ENCODE measurements at places on chromosomes 2 and 18. TPM values are rescaled to one million over a fixed set of nuclear protein-coding genes. Genes with fewer than 3 reads are reported as not detected.

DNA sequence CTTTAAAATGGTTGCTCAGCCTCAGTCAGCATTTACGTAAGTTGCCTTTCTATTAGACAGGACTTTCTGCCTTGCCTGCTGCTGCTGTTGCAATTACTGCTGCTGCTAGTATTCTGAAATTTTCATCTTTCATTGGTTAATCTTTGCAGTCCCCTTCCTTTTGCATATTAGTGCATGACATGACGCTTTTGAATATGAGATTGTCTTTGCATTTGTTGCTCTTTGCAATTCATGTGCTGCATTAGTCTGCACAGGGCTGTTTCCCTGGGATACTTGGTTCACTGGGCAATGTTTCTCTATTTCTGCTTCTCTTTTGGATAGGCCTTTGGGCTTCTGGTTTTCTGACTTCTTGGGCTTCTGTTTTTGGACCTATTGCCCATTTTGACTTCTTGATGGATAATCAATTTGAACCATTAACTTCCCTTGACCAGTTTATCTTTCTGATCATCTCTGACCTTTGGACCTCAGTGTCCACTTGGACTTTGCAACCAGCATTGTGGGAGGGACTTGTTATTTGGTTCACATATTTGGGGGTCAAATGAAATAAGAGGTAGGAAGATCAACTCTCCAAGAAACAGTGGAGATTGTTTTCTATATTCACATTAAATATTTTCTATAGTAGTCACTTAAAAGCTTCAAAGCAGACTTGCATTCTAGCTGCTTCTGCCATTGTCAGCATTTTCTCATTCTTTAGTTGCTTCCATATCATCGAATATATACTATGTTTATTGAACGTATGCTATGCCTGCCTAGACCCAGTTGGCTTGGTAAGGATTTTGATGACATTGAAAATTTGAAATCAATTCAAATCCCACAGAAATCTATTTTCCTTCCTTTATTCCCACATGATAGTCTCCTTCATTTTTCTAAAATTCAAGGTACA, 12.5 kb upstream of the BUB1 start:
- DNase-seq, result no peak

The CFAP210 gene
- total RNA-seq, result not detected

The TNFRSF11A gene
- 0.42 TPM for total RNA-seq

- DNase-seq, result no peak
Observed at GRCh38 chr18:78978349-78979055, 1.1 kb upstream of the SALL3 start.

The FIGN gene
- total RNA-seq, result 1.8 TPM

The LIMS4 gene
- 4.9 TPM for total RNA-seq

GRCh38 chr18:78582898-78583738, 396.5 kb upstream of the SALL3 start:
- no peak for DNase-seq

The NYAP2 gene
- not detected for total RNA-seq

DNA sequence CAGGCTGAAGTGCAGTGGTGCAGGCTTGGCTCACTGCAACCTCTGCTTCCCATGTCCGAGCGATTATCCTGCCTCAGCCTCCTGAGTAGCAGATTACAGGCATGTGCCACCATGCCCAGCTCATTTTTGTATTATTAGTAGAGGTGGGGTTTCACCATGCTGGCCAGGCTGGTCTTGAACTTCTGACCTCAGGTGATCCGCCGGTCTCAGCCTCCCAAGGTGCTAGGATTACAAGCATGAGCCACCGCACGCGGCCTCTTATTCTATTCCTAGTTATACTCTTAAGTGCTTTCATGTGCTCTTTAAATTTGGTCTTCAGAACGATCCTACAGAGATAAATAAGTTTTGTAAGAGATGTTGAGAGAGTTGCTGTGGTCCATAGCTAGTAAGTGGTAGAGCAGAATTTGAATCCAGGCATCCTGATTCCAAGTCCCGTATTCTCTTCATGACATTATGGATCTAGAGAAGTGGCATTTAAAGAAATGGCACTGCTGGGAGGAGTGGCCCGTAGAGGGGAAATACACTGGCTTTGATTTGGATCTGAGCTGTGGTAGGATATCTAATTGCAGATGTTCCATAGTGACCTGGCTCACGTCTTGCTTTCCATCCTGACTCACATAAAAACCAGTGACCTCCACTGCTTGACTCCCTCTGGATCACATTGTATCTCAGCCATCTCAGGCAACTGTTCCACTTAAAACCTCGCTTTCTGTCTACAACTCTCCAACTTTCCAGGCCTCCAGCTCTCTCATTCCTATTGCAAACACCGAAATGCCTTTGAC, 22.8 kb upstream of the ME2 start:
- DNase-seq, result no peak

- no peak for DNase-seq
Observed at GRCh38 chr18:3839581-3839981, 389.6 kb downstream of the TGIF1 start.

DNA sequence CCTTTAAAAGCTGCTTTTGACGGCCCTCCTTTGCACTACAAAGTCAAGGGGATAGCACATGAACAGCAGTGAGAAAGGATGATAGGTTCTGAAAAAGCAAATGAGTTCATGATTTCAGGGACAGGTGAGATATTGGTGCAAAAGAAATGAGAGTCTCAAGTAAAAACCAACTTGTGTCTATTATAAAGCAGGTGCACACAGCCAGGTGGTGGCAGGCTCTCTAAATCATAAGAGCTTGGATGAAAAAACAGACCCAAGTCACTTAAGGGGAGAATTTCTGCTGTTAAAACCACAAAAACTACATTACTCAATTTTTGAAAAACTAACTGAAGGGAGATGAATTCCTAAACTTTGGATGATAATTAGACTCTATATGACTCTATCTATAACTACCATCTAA, 201.5 kb downstream of the SP3 start:
- DNase-seq, result no peak

The OBSL1 gene
- 41.0 TPM for total RNA-seq

GRCh38 chr2:132374151-132374550, 42.5 kb upstream of the GPR39 start:
- no peak for DNase-seq

All from kidney epithelial cell (primary cell).